Caudate nucleus (tissue), 63 donors: ENCODE measurements at places on chromosomes 5 and 9.

GRCh38 chr9:6639622-6640021 is 5.9 kb downstream of the GLDC start:
- no peak for DNase-seq

DNA sequence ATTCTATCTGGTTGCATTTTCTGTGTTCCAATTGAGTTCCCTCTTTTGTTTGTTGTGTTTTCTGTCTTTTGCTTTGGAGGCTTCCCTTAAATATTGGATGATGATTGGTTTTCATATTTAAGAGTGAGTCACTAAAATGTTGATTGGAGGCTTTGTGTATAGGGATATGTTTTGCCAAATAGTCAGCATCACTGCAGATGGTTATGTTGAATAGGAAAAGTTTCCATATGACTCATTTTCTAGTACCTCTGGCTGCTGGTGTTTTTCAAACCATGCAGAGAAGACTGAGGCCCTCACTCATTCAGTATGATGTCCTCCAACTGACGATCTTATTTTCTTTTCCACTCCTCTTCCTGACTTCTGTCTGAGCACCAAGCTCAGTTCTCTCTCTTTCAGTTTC is 1290.0 kb downstream of the EFNA5 start:
- DNase-seq, result no peak

- no peak for DNase-seq
These were observed 37.4 kb downstream of the SNX30 start for GRCh38 chr9:112787978-112788377.

DNA sequence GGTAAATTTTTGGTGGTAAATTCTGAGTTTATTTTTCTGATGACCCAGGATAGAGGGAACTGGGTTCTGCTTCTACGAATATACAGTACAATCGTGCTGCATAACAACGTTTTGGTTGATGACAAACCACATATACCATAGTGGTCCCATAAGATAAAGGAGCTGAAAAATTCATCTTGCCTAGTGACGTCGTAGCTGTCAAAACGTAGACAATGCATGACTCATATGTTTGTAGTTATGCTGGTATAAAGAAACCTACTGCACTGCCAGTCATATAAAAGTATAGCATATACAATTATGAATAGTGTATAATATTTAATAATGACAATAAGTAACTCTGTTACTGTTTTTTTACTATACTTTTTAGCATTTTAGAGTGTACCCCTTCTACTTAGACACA is 244.0 kb downstream of the GAS1 start:
- no peak for DNase-seq

GRCh38 chr9:30609713-30610112 is 1774.7 kb upstream of the ACO1 start:
- no peak for DNase-seq

- no peak for DNase-seq
These were observed 22.3 kb downstream of the FAM78A start for GRCh38 chr9:131253891-131254491.

- DNase-seq, result peak; percentile 25
These were observed 47.8 kb downstream of the ERGIC1 start for GRCh38 chr5:172881691-172882370.

DNA sequence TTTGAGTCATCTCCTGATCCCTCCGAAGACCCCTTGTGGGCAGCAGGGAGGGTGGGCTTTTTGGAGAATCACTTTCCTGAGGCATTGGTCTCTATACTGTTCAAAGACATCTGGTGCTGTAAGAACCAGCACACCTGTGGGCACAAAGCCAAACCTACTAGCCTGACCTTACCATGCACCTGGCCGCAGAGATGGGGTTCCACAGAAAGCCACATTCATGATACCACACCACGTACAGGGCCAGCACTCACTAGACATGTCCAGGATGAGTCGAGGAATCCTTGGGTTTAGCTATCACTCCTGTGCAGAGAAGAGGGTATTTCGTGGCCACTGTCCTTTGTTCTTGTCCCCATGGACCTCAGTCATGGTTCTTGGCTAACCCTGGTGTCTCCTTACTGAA is 203.4 kb downstream of the CACNA1B start:
- no peak for DNase-seq

DNA sequence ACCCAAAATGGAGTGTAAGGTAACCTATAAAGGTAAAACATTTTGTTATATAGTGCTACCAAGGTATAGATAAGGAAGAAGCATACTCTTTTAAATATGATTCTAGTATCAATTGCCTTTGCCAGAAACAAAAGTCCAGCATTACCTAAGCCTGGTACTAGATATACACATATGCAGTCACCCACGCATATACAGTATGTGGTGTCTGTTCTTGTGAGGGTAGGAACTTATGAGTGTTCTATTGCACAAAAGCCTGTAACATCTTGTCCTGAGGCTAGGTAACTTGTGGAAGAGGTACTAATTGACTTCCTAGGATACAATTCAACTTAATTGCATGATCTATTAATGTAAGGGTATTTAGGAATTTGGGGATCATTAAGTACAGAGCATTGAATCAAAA is 31.3 kb upstream of the IFNE start:
- DNase-seq, result no peak

- DNase-seq, result no peak
These were observed 11.3 kb downstream of the ZNF618 start for GRCh38 chr9:113887436-113887835.

GRCh38 chr5:16265141-16265540 is 85.5 kb upstream of the MARCHF11 start:
- DNase-seq, result no peak

DNA sequence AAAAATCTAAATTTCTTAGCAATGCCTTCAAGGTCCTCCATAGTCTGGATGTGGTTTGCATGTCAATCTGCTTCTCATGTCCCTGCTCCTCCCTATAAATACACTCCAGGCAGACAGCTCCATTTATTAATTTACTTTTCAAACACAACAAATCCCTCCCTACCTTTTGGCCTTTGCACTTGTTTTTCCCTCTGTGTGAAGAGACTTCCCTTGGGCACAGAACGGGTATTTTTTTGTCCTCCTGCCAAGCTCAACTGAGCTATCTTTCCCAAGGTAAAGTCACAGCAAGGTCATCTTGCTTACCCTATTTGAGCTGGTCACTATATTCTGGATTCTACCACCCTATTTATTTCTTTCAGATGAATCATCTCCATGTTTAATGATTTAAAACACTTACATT is 159.6 kb upstream of the ANKH start:
- no peak for DNase-seq

DNA sequence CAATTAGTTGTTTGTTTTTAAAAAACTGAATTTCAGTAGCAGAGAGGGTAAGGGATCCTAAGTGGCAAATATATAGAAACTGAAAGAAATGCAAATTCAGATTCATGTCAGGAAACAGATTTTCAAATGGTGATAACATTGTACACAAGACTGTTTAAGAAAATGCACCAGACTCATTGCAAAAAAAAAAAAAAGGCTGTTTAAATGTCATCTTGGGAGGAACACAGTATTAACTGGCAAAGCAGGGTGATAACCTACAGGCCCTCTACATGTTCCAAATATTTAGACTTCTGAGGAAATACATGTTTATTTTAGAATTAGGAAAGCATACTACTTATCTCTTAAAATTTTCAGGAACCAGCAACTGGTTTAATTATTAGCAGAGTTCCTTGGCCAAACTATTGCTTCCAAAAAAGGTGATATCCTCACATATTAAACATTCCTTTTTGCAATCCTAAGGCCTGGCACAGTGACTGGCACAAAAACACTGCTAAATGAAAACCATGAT is 114.5 kb downstream of the TSSK1B start:
- DNase-seq, result no peak

GRCh38 chr5:88480245-88480644 is 211.6 kb upstream of the TMEM161B start:
- peak; percentile 3 for DNase-seq

- DNase-seq, result no peak
These were observed 235.7 kb upstream of the TNC start for GRCh38 chr9:115353681-115354080.

DNA sequence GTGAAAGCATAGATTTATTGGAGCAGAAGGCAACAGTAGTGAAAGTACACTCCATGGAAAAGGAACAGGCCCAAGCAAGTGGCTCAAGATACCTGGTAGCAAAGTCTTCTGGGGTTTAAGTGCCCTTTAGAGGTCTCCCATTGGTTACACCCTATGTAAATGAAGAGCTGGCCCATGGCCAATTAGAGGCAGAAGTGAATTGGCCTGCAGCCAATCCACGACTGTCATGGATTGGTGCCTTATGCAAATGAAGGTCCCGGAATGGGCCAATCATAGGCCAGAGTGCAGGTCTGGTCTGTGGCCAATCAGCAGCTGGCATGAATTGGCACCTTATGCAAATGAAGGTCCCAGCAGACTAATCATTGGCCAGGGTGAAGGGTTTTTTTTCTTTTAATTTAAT is 64.2 kb upstream of the PCSK5 start:
- DNase-seq, result no peak

GRCh38 chr5:150065346-150065745 is 21.0 kb downstream of the CSF1R start:
- no peak for DNase-seq

- DNase-seq, result no peak
These were observed 267.3 kb downstream of the MLLT3 start for GRCh38 chr9:20355022-20355421.

GRCh38 chr5:78985116-78985724 is at the start of gene ARSB:
Gene ARSB (minus strand): TSS chr5:78985310. CDS start chr5:78985248, 62 bp downstream.
- DNase-seq, result peak; percentile 62

- DNase-seq, result no peak
These were observed 9.7 kb upstream of the IPPK start for GRCh38 chr9:92679413-92680165.

GRCh38 chr9:99253772-99254431 is 31.8 kb downstream of the SEC61B start:
- peak; percentile 11 for DNase-seq

DNA sequence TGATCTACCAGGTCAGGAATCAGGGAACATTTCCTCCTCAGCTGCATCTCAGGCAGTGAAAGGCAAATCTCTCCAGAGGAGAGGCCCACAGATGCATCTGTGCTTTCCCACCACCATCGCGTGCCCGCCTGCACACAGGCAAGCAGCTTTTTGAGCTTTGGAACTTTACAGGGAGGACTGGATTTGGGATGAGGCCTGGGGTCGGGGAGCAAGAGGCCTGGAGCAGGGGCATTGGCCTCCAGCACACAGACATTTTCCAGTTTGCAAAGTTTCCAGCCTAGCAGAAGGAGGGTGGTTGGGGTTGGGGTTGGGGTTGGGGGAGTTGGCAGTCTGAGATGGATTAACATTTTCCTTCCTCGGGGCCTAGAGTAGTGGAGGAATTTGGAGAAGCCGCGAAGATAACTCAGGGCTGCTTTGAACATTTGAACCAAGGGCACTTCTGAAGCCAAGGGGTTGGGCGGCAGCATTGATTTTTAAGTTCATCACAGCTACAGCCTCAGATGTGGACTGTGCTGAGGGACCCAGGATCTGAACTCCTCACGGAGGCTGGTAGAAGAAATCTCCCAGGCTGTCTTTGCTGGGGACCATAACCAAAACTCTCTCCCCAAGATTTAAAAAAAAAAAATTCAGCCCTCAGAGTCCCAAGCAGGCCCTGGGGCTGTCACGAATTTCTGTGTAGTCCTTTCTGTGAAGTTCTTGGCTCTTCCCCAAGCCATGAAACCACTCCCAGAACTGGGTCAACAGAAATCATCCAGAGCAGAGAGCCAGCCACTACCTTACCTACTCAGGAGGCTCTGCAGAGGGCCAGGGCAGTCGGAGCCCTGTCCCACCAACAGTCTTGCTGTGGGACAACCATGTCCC is 25.6 kb downstream of the C5orf15 start:
- DNase-seq, result no peak

DNA sequence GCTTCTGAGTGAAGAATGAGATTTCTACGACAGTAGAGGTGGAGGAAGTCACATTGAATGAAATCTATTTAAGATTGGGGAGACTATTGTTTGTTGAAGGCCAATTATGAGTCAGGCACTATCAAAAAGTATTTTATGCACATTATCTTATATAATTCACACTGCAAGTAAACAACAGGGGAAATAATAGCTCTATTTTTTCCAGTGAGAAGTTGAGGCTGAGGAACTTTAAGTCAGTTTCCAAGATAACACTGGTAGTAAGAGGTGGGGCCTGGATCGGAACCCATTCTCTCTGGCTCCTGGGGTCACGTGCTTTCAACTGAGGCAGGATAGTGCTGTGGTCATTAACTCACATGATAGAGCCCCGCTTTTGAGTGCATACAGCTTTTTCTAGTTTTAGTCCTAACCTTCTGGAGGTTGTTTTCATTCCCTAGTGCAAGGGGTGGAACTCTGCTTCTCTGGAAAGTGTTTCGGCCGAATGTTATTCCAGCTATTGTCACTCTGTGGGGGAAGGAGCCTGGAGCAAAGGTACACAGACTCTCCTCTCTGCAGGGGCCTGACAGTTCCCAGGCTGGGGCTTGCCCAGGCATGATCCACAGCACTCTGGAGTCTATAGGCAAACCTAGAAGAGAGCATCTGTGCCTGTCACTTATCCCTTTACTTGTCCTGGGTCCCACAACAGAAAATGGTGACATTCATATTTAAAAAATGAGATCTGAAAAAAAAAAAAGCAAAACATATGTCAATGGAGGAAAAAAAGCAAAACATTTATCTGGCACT is 352.4 kb upstream of the ACTBL2 start:
- DNase-seq, result no peak

DNA sequence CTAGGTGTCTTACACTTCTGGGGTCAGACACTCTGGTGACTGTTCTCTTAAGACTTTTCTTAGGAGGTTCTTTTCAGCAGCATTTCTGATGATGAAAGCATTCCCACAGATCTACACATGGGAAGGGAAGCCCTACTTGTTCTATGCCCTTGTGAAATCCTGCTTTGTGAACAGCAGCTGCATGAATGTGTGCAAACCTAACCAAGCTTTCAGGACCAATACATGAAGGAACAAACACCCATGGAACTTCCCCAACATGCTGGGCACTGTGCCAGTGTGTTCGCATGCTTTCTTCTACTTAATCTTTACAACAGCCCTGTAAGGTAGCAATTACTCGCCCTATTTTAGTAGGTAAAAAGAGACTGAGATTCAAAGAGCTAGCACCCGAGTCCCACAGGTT is 439.9 kb upstream of the KLF4 start:
- no peak for DNase-seq

DNA sequence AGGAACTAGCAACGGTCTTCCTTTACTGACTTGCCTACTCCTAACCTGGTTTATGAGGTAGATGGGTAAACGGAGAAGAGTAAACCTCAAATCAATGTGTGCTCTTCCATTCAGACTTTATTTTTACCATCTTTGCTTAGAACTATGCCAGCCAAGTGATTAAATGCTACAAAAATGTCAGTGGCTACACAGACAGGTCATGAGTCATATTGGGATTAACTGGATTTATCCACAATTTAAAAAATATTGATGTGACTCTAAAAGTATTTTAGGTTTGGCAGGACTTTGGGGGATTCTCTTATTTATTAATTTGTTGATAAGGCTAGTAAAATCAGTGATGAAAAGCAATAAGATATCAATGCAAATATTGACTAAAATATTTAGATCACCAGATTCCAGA is 275.0 kb downstream of the PLK2 start:
- no peak for DNase-seq
